ENCODE measurements at places on chromosomes 13 and 19. TPM values are rescaled to one million over a fixed set of nuclear protein-coding genes. Genes with fewer than 3 reads are reported as not detected.

SUGT1 gene
- 49.2 TPM for total RNA-seq

FUZ gene
- 21.1 TPM for total RNA-seq

CCDC8 gene
- total RNA-seq, result 8.9 TPM

OSCAR gene
- total RNA-seq, result 0.54 TPM

PSG1 gene
- total RNA-seq, result 0.13 TPM

GAPDHS gene
- not detected for total RNA-seq

SIGLEC6 gene
- not detected for total RNA-seq

IGSF23 gene
- not detected for total RNA-seq

MCEMP1 gene
- not detected for total RNA-seq

LILRB4 gene
- not detected for total RNA-seq

SHC2 gene
- not detected for total RNA-seq

ZNF682 gene
- total RNA-seq, result 3.0 TPM

CEACAM16 gene
- not detected for total RNA-seq

TEX29 gene
- total RNA-seq, result not detected

PLPPR3 gene
- 0.32 TPM for total RNA-seq

LILRA6 gene
- not detected for total RNA-seq

C19orf38 gene
- total RNA-seq, result 0.22 TPM

ZNF574 gene
- 16.1 TPM for total RNA-seq

ZNF738 gene
- total RNA-seq, result 10.6 TPM

LGALS7B gene
- total RNA-seq, result not detected

ADGRE2 gene
- not detected for total RNA-seq

CABP5 gene
- not detected for total RNA-seq

SLC25A41 gene
- total RNA-seq, result not detected

ZNF540 gene
- 6.2 TPM for total RNA-seq

RAVER1 gene
- 27.1 TPM for total RNA-seq

DCAF15 gene
- 11.5 TPM for total RNA-seq

ELSPBP1 gene
- not detected for total RNA-seq

ZNF577 gene
- 6.7 TPM for total RNA-seq

LGI4 gene
- 0.86 TPM for total RNA-seq

GGACT gene
- 1.6 TPM for total RNA-seq

CAPN12 gene
- 0.11 TPM for total RNA-seq

ZNF865 gene
- 1.3 TPM for total RNA-seq

BEST2 gene
- total RNA-seq, result not detected

SUGP1 gene
- total RNA-seq, result 25.6 TPM

GGN gene
- 1.8 TPM for total RNA-seq

CEACAM21 gene
- total RNA-seq, result not detected

ZNF226 gene
- 32.5 TPM for total RNA-seq

FEM1A gene
- 11.0 TPM for total RNA-seq

DAZAP1 gene
- total RNA-seq, result 56.6 TPM

ATP1A3 gene
- 0.11 TPM for total RNA-seq

CYP2F1 gene
- not detected for total RNA-seq

ALOX5AP gene
- total RNA-seq, result not detected

IGLON5 gene
- not detected for total RNA-seq

C13orf42 gene
- not detected for total RNA-seq

MTUS2 gene
- total RNA-seq, result 0.13 TPM

TMC4 gene
- total RNA-seq, result not detected

METTL21C gene
- not detected for total RNA-seq

TPTE2 gene
- not detected for total RNA-seq

MAP1S gene
- 37.1 TPM for total RNA-seq

SWSAP1 gene
- total RNA-seq, result 0.32 TPM

CRLF1 gene
- 40.0 TPM for total RNA-seq

MAMSTR gene
- total RNA-seq, result 0.22 TPM

VSTM1 gene
- not detected for total RNA-seq

ZNF443 gene
- 1.1 TPM for total RNA-seq

ZNF699 gene
- 3.9 TPM for total RNA-seq

PIN1 gene
- 95.4 TPM for total RNA-seq

Data from GM23248 (cell line).